Lung (tissue), 17 donors: ENCODE measurements at places on chromosomes 4 and X. TPM values are rescaled to one million over a fixed set of nuclear protein-coding genes. Genes with fewer than 3 reads are reported as not detected.

DNA sequence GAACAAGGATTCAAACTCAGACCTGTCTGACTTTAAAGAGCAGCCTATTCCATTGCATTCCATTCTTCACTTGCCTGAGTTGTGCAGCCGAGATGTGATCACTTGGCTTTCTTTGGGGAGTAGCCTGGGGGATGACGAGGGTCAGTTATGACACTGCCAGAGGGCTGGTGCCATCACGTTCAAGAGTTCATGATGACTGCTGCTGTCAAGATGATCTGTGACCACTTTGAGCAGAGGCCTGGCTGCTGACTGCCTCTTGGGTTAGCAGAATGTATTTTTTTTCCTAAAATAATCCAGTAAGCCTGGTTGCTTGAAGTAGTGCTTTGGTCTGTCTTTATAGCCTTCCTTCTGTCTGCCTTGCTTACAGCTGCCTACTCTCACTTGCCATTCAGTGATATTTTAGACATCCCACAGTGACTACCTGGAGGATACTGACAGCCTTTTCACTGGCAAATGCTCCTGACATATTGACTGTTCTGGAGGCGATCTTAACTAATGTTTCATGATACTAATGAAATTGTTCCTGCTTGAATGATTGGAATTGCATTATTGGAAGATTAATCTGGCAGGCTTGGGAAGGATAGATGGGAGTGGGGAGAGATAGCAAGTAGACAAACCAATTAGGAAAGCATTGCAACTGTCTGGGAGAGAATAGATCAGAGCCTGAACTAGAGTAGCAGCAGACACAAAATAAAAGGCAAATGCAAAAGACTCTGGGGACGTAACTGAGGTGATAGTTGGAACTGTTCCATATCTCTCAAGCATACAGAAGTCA is 221.6 kb upstream of the LCORL start:
- no peak overlapping the region for H3K27ac ChIP-seq
- no peaks in the 10 kb centered on the region for H3K36me3 ChIP-seq
- H3K27me3 ChIP-seq = no peaks in the 10 kb centered on the region
- DNase-seq = no peak

DNA sequence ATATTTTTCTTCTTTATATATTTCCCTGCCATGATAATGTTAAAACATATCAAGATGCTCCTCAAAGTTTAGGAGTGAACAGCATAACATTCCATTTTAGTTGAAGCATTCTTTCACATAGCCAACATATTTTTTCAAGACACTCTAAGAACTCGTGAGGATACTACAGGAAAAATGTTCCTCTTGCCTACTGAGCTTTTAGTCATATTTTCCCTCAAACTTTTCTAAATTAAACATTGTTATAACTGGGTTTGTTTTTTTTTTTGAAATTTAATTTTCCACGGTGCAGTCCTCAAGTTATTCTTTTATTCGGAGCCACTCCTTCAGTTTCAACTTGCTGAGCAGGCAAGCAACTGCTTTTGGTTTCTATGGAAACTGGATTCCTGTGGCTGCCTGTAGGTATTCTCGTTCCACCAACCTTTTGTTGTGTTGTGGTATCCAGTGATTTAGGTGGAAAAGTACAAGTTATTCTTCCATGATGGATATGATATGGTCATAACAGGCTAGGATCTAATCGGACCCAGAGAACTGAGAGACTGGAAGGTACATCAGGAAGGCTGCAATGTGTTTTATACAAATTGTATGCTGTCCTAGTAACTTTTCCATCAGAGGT is 248.0 kb downstream of the TRIML1 start:
- no peaks in the 10 kb centered on the region for H3K27me3 ChIP-seq
- H3K27ac ChIP-seq = no peak overlapping the region
- no peaks in the 10 kb centered on the region for H3K4me1 ChIP-seq
- no peaks in the 10 kb centered on the region for H3K36me3 ChIP-seq

- peaks cover 53% of the 10 kb centered on the region for H3K27me3 ChIP-seq
- no peak overlapping the region for H3K4me3 ChIP-seq
- DNase-seq = peak; percentile 28
- no peak overlapping the region for H3K27ac ChIP-seq
- H3K36me3 ChIP-seq = no peaks in the 10 kb centered on the region
These were observed 16.3 kb upstream of the ESX1 start for GRCh38 chrX:104270916-104271512.

- H3K27me3 ChIP-seq = peaks cover 4% of the 10 kb centered on the region
- DNase-seq = no peak
- peaks cover 2% of the 10 kb centered on the region for H3K4me1 ChIP-seq
- H3K27ac ChIP-seq = peak overlapping the region; percentile 79
These were observed 65.3 kb downstream of the EFNB1 start for GRCh38 chrX:68894142-68894512.

DNA sequence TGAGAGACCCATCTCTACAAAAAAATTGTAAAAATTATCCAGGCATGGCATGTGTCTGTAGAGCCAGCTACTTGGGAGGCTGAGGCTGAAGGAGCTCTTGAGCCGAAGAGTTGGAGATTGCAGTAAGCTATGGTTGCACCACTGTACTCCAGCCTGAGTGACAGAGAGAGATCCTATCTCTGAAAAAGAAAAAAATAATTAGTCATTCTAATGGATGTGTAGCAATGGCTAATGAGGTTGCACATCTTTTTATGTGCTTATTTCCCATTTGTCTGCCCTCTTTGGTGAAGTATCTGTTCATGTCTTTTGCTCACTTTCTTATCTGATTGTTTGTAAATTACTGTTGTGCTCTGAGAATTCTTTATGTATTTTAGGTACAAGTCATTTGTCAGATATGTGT is 19.0 kb upstream of the MAML3 start:
- no peak overlapping the region for H3K27ac ChIP-seq
- no peaks in the 10 kb centered on the region for H3K27me3 ChIP-seq
- DNase-seq = no peak
- no peaks in the 10 kb centered on the region for H3K36me3 ChIP-seq
- H3K4me1 ChIP-seq = no peaks in the 10 kb centered on the region

RAB39B gene
- 0.83 TPM for total RNA-seq
